T47D (cell line): ENCODE measurements at places on chromosomes 7 and 10.

- DNase-seq: no peak
Observed at GRCh38 chr7:7870555-7870954, 98.0 kb upstream of the GLCCI1 start.

DNA sequence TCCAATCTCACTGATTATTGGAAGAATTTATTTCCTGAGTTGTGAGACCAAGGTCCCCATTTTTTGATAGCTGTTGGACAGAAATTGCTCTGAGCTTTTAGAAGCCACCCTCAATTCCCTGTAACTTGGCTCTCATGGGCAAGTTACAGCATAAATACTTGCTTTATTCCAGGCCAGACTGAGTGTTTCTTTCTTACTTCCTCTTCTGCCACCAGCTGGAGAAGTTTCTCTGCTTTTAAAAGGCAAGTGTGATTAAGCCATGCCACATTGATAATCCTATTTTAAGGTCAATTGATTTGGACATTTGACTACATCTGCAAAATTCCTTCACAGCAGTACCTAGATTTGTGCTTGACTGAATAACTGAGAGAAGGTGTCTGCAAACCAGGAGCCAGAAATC is 14.1 kb upstream of the TAS2R41 start:
- no peak for DNase-seq

GRCh38 chr7:114519240-114519639 is 104.6 kb downstream of the FOXP2 start:
- no peak for DNase-seq

GRCh38 chr7:42902331-42902730 is 9.5 kb downstream of the C7orf25 start:
- no peak for DNase-seq

DNA sequence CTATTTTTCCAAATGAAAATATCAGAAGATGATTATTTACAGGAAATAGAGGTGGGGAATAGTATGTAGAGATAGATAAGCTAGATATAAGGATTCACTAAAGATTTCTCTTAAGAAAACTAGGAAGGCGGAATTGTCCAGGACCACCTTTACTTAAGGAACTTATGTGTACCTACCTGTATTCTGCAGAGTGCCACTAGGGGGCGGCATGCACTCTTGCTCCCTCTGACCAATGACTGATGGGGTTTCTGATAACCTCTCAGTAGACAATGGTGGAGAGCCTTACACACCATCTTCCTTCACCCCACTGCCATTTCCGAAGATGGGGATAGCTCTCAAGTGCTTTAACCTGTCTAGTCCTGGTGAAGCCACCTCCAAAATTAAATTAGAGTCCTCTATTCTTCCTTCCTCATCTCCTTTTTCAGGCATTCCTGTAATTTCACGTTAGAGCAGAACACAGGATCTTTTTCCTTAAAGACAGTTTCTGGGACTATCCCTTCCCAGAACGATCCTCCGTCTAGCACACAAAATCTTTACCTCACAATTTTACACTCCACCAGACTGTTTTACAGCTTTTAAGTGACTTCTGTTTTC is 453.1 kb downstream of the SORCS1 start:
- peak; percentile 1 for DNase-seq

- peak; percentile 36 for DNase-seq
Observed at GRCh38 chr10:128087884-128088709, 38.1 kb downstream of the MKI67 start.

DNA sequence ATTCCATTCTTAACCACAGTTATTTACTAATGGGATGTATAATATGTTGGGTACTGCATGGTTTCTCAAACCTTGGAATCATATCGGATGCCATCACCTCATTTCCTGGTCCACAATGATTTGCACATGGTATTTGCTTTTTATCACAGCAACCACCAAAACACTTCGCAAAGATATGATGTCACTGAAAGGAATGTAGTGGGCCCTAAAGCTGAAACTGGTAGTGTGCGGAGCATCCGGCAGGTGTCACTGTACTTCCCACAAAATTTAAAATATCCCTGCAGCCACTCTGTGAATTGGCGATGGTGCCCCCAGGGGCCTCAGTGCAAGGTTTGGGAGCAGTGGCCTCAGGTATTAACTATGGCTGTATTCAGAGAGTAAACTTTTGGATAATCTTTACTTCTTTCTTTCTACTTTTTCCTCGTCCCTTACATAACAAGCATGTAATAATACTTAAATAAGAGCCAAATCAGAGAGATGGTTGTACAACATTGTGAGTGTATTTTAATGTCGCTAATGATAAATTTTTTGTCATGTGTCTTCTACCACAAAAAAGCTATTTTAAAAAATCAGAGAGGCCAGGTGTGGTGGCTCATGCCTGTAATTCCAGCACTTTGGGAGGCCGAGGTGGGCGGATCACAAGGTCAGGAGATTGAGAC is 66.2 kb downstream of the FAM241B start:
- peak; percentile 64 for DNase-seq

GRCh38 chr7:42621543-42622219 is 290.2 kb downstream of the C7orf25 start:
- no peak for DNase-seq

GRCh38 chr7:5699467-5700384 is 81.7 kb downstream of the RNF216 start:
- DNase-seq: no peak

DNA sequence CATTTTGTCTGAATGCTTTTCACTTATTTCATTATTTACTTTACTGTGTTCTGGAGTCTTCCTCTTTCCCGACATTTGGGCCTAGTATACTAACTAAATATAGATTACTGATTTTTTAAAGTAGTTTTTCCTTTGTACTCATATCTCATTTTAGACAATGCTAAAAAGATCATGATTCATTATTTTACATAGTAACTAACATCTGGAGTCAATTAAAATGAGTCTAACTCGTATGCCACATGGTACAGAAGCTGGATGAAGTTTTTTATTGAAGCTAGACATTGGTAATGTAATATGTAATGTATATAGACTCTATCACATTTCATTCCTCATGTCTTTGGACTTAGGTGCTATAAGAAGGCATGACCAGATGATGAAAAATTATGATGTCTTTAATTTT is 156.3 kb upstream of the HGF start:
- no peak for DNase-seq

- peak; percentile 17 for DNase-seq
Observed at GRCh38 chr7:151632750-151633515, 113.2 kb upstream of the RHEB start.

DNA sequence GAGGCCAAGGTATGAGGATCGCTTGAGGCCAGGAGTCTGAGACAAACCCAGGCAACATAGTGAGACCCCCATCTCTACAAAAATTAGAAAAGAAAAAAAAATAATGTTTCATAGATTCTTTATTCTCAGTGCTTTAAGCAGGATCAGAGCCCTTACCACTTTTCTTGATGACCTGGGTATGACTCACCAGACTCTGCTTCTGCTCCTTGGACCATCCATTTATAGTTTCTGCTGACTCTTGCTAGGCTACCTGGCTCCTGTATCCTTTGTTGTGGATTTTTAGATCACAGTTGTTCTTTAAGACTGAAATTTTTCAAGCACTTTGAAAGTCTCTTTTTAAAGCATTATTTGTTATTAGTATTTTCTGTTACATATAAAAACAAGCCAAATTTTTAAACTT is 411.1 kb downstream of the GFRA1 start:
- DNase-seq: no peak

- no peak for DNase-seq
Observed at GRCh38 chr10:30750971-30751677, 121.6 kb upstream of the LYZL2 start.

DNA sequence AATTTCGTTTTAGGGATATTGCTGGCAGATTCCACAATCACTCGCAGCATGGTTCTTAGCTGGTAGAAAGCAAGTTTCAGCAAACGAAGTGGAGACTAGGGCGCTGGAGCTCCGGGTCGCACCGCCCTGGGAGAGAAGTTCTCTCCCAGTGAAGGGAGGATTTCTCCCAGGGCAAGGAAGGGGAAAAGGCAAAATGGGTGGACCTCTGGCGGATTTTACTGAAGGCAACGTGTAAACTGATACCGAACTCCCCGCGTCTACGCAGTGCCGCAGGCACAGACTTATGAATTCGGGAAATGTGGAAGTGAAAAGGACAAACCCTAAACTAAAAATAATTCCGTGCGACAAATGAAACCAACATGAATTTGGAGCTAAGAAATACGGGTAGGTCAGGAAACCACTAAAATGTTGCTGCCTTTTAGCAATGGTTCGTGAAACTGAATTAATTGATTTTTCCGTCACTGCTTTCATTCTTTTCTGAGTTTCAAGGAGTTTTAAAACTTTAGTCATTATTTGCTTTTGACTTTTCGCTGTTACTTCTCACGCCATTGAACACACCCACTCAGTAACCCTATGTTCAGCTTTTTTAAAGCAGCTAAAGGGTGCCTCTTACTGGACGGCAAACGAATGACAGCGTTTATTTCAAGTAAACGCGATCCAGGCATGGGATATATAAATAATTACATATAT is at the start of gene MYOF:
Gene MYOF (minus strand): TSS at position 190 of the 690 bp plus-strand sequence. CDS start 140 bp downstream, at position 50.
- peak; percentile 56 for DNase-seq

GRCh38 chr10:58723966-58724365 is 211.3 kb downstream of the BICC1 start:
- DNase-seq: no peak

- DNase-seq: peak; percentile 37
Observed at GRCh38 chr7:27873981-27874957, 134.3 kb downstream of the TAX1BP1 start.

- peak; percentile 70 for DNase-seq
Observed at GRCh38 chr10:87734987-87735827, 75.5 kb downstream of the PAPSS2 start.

DNA sequence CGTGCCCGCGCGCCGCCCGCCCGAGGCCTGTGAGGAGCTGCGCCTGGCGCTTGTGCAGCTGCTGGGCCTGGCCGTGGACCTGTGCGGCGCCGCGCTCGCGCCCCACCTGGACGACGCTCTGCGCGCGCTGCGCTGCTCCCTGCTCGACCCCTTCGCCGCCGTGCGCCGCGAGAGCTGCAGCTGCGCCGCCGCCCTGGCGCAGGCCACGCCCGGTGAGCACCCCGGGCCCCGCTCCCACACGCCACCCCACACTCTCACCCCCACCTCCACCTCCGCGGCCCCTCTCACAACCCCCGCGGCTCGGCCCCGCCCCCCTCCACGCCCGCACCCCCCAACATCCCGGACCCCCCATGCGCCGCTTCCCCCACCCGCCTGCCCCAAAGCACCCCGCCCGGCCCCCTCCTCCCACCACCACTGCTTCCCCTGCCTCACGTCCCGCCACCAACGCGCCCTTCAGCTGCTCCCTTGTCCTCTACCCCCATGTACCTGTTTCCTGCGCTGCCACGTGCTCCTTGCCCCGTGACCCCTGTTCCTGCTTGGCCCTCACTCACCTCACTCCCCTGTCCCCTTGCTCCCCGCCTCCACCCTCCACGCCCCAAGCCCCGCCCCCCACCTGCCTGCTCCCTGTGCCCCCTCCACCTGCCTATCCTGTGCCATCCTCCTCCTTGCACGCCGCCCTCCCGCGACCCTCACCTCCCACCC is at the start of gene PRKAR1B:
Gene PRKAR1B (minus strand): TSS at position 178 of the 702 bp plus-strand sequence. CDS start 15,776 bp downstream, outside the sequence.
- DNase-seq: peak; percentile 67

- DNase-seq: no peak
Observed at GRCh38 chr7:26777385-26777784, 87.0 kb downstream of the SKAP2 start.

DNA sequence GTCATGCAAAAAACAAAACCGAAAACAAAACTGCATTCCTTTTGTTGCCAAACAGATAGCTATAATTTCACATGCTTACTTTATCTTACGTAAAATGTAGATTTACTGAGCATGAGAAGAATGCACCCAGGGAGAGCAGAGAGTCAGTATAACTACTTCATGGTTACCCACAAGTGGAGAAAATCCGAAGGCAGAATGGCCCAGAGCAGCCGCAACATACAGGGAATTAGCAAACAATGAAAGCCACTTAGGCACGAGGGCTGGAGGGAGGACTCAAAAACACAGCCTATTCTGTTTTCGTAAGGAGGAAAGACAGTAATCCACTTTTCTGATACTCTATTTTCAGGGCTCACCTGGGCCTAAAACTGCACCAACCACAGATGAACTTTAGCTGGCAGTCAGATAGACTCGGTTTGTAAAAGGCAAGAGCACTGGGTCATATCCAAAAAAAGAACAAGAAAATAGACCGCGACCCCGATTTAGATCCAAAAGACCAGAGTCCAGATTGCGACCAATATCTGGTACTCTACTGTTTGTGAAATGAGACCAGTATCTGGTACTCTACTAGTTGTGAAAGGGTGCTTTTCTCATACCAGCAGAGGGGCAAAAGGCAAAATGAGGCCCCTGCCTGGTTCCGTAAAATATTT is 1.3 kb downstream of the ITPRIP start:
- no peak for DNase-seq

GRCh38 chr10:77578583-77579227 is 58.9 kb downstream of the KCNMA1 start:
- no peak for DNase-seq

- peak; percentile 81 for DNase-seq
Observed at GRCh38 chr10:35336084-35336831, at the start of gene CCNY. TSS of gene CCNY (plus strand) at chr10:35336509. CDS start at chr10:35337054, 545 bp downstream.

DNA sequence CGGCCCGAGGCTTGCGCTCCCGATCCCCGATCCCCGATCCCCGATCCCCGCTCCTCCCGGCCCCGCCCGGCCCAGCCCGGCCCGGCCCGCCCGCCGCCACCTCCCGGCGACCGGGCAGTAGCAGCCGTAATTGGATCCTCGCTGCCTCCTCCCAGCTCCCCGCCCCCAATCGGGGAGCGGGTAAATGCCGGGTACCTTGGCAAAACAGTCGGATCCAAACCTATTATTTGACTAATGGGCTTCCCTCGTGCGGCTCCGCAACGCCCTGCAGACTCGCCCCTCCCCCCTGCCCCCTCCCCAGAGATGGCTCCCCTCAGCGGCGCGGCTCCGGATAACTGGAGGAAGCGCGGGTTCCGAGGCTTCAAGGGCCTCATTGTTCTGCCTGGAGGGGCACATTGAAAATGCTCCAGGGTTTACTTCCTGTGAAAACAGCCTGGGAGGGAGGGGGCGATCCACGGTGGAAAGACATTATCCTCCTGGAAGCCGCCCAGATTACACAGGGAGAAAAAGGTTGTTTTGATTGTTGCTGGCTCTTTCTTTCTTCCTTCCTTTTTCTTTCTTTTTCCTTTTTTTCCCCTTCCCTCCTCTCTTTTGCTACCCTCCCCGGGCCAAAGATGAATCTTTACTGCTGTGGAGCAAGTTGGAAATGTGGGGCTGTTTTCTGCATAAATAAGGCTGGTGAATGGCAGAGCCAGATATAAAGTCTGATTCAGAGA is 94.7 kb upstream of the ZMIZ1 start:
- DNase-seq: peak; percentile 87

GRCh38 chr7:55575733-55576132 is 3.4 kb upstream of the VOPP1 start:
- no peak for DNase-seq

- no peak for DNase-seq
Observed at GRCh38 chr10:103699611-103700435, 155.6 kb downstream of the SH3PXD2A start.

DNA sequence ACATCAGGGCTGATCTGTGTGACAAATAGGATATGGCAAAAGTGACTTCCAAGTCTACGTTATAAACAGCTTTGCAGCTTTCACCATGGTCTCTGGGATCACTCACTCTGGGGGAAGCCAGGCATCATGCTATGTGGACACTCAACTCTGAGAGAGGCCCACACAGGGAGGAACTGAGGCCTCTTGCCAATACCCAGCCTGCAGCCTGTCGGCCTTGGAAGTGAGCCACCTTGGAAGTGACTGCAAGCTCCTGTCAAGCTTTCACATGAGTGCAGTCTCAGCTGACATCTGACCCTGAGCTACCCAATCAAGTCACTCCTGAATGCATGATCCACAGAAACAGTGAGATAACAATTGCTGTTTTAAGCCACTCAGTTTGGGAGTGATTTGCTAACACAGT is 56.5 kb downstream of the MMRN2 start:
- DNase-seq: no peak

- DNase-seq: no peak
Observed at GRCh38 chr10:130498934-130499333, 362.7 kb downstream of the GLRX3 start.
